ENCODE measurements at places on chromosomes 2 and 18.
A peak's percentile ranks its signal among the peaks of the same experiment; 100 is the strongest.

- no peak for DNase-seq
These were observed 35.2 kb upstream of the CDH19 start for GRCh38 chr18:66638856-66639629.

DNA sequence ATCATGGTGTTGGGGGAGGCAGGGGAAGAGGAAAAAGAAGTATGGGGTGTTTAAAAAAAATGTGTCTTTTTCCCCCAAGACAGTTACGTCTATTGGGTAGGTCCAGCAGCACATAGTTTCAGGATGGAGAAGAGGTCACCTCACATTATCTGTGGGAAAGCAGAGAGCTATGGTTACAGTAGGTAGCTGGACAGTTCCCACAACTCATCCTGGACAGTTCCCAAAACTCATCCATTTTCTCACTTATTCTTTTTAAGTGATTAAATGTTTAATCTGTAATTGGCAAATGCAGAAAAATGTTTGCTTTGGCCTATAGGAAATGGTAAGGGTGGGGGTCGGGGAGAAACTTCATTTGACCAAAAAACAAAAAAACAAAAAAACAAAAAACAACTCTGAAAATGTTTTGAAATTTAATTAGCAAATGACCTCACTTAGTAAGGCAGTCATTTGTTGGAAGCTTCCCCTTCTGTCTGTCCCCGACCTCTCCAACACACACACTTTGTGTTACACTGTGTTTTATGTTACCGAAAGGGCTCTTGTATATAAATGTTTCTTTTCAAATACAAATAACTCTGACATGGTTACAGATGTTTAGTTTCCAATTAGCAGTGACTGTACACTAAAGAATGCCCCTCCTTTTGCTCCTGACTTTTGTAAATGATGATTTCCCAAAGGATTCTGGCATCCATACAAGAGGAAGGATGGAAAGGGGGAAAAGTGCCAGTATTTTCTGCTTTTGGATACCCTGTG, 173.3 kb upstream of the ZFP36L2 start:
- no peak for DNase-seq

- DNase-seq: peak; percentile 67
These were observed at the start of gene ERICH2 for GRCh38 chr2:170770008-170770605. Gene ERICH2 (plus strand): TSS chr2:170770378. CDS start chr2:170770682, 304 bp downstream.

DNA sequence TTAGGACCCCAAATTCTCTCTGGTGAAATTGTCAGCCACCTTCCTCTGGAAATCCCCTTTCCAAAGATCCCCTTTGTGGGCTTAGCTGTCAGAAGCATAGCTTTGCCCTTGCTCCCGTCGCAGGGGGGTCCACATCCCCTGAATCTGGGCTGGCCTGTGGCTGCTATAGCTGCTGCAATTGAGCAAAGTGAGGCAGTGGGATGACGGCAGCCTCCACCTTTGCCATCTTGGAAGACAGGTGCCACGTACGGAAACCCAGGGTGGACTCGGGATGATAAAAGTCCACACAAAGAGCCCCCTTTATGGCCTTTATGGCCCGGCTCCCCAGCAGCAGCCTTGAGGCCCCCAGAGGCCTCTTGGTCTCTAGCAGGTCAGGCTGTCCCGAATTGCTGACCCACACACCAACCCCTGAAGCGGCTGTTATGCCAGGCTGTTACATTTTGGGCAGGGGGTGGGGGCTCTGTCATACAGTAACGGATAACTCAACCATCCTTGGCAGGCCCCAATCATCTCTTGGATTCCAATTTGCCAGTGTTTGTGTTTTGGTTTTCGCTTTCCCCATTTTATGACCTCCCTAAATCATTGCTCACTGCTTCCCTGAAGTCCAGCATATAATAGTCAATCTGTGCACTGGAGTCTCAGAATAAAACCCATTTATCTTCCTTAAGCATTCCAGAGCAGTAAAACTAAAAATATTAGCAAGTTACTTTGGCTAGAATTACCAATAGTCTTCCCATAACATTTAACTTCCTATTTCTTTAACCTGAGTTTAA, 33.2 kb upstream of the ID2 start:
- no peak for DNase-seq

DNA sequence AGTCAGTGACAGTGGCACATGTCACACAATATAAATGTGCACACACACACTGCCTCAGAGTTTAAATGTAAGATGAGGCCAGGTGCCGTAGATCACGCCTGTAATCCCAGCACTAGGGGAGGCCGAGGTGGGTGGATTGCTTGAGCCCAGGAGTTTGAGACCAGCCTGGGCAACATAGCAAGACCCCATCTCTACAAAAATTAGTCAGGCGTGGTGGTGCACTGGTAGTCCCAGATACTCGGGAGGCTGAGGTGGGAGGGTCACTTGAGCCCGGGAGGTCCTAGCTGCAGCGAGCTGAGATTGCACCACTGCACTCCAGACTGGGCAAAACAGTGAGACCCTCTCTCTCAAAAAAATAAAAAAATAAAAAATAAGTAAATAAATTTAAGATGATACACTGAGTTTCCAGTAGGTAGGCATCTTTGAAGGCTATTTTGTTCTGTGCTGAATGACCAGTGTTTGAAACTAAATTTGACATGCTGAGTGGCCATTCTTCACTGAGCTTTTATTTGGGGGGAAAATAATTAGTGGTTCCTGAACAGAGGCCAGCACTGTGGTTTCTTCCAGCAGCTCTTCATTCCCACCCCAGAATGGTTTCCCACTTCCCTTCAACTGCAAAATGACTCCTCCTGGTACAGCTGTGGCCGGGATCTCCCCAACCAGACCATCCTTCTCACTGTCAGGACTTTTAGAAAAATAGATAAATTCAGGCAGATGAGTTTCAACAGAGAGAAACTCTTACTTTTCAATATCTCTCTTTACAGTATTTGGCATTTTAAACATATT, 44.9 kb downstream of the PSMG2 start:
- DNase-seq: no peak

- DNase-seq: no peak
These were observed 62.2 kb downstream of the SPIRE1 start for GRCh38 chr18:12595571-12596255.

All from activated CD8-positive, alpha-beta memory T cell treated with anti-CD3 and anti-CD28 coated beads, Interleukin-2, amount 10 ng/mL, durations not matched to agents 7 days and 5 days (primary cell).